ENCODE measurements at places on chromosomes 16 and 17. TPM values are rescaled to one million over a fixed set of nuclear protein-coding genes. Genes with fewer than 3 reads are reported as not detected.

- H3K4me3 ChIP-seq = peak overlapping the region; percentile 94
- peaks cover 2% of the 10 kb centered on the region for H3K4me1 ChIP-seq
- peaks cover 48% of the 10 kb centered on the region for H3K36me3 ChIP-seq
- H3K27ac ChIP-seq = peak overlapping the region; percentile 72
These were observed 527 bp downstream of the EIF5A start for GRCh38 chr17:7307686-7308624.

- no peak overlapping the region for H3K4me3 ChIP-seq
- H3K4me1 ChIP-seq = no peaks in the 10 kb centered on the region
- no peak overlapping the region for H3K27ac ChIP-seq
- peaks cover 2% of the 10 kb centered on the region for H3K36me3 ChIP-seq
These were observed 277.4 kb upstream of the XYLT1 start for GRCh38 chr16:17748044-17748719.

DNA sequence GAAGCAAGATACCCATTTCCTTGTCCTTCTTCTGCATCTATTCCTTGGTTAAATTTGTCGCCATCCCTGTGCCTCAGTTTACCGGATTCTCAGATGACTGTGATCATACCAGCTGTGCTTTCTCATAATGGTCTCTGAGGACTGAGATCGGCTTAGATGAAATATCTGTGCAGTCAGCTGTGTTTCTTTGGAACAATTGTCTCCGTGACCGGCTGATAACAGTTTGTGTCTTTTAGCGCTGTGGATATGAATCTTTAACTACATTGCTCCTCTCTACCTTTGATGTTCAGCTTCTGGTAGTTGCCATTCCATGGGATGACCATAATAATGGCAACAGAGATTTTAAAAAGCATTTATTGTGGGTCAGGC lies 473 bp downstream of the FTO start:
- H3K4me3 ChIP-seq = peak overlapping the region; percentile 97
- H3K4me1 ChIP-seq = no peaks in the 10 kb centered on the region
- no peak overlapping the region for H3K27ac ChIP-seq
- H3K36me3 ChIP-seq = peaks cover 3% of the 10 kb centered on the region
- H3K27me3 ChIP-seq = no peaks in the 10 kb centered on the region

GRCh38 chr17:63491413-63491812 lies 14.6 kb downstream of the ACE start:
- DNase-seq = no peak
- H3K36me3 ChIP-seq = no peaks in the 10 kb centered on the region
- H3K4me3 ChIP-seq = no peak overlapping the region
- no peaks in the 10 kb centered on the region for H3K27me3 ChIP-seq
- H3K4me1 ChIP-seq = no peaks in the 10 kb centered on the region
- H3K27ac ChIP-seq = no peak overlapping the region

DNA sequence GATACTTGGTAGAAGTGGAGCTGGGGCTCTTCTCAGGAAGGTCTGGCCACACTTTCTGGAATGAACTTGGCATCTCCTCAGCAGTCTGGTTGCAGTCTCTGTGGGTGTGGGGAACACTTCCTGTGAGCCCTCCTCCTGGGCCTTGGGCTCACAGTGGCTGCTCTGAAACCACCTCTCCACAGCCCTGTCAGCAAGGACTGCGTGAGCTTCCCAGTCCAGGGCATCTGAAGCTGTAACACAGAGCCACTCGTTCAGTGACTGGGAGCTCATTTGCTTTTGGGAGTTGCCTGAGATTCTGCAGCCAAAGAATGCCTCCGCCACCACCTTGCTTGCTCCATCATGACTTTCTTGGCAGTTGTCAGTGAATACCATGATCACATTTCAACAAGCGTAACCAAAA lies 60.0 kb downstream of the CLEC16A start:
- no peaks in the 10 kb centered on the region for H3K27me3 ChIP-seq
- no peak overlapping the region for H3K4me3 ChIP-seq
- H3K4me1 ChIP-seq = no peaks in the 10 kb centered on the region
- no peak overlapping the region for H3K27ac ChIP-seq
- DNase-seq = no peak
- peaks cover 7% of the 10 kb centered on the region for H3K36me3 ChIP-seq

DNA sequence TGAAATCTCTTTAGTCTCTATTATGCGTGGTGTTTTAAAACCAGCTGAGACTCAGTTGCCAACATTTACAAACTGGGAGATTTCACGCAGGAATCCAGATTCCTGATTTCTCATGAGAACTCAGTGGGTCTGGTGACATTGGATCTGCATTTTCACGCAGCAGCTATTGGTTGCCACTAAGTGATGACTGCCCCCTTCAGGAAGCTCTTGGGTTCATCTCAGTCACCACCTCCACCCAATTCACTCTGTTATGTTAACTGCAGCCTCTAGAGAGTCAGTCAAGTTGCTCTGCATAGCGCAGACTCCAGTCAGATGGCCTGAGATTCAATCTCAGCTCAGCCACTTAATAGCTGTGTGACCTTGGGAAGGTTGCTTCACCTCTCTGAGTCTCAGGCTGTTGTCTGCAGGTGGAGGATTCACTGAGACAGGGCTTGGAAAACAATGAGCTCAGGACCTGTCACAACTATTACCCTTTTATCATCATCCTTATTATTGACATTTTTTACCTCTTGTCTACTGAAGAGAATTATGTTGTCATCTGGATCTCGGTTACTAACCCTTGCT lies 6.4 kb downstream of the SHISA9 start:
- H3K4me1 ChIP-seq = no peaks in the 10 kb centered on the region
- no peak overlapping the region for H3K27ac ChIP-seq
- peaks cover 23% of the 10 kb centered on the region for H3K36me3 ChIP-seq
- peak; percentile 58 for DNase-seq

DNA sequence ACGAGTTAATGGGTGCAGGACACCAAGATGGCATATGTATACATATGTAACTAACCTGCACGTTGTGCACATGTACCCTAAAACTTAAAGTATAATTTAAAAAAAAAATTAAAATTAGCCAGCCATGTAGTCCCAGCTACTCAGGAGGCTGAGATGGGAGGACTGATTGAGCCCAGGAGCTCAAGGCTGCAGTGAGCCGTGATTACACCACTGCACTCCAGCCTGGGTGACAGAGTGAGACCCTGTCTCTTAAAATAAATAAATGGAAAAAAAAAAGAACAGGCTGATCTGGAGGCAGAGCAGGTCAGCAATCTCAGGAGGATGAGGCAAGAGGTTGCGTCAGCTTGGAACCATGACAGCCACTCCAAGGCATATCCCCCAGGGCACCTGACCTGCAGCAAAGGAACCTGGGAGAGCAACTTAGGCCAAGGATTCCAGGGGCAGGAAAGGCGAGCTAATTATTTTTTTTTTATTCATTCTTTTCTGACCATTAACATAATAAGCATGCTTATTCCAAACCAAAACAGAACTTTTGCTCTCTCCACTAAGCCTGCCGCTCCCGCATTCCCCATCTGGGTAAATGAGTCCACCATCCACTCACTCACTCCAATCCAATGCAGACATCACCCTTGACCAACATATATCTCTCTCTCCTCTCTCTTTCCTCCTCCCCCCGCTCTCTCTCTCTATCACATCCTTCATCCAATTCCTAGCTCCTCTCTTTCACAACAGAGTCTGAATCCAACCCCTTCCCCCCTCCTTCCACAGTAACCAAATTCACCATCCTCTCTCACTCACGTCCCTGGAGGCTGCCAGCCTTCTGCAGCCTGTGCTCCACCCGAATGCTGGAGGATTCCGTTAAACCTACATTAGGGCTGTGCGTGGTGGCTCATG lies 47.7 kb downstream of the TK2 start:
- no peak for DNase-seq
- no peak overlapping the region for H3K4me3 ChIP-seq
- H3K27me3 ChIP-seq = no peaks in the 10 kb centered on the region
- H3K27ac ChIP-seq = no peak overlapping the region
- no peaks in the 10 kb centered on the region for H3K36me3 ChIP-seq
- H3K4me1 ChIP-seq = no peaks in the 10 kb centered on the region

NMT1 gene
- total RNA-seq = 151 TPM
